ENCODE measurements at places on chromosomes 4 and X.

DNA sequence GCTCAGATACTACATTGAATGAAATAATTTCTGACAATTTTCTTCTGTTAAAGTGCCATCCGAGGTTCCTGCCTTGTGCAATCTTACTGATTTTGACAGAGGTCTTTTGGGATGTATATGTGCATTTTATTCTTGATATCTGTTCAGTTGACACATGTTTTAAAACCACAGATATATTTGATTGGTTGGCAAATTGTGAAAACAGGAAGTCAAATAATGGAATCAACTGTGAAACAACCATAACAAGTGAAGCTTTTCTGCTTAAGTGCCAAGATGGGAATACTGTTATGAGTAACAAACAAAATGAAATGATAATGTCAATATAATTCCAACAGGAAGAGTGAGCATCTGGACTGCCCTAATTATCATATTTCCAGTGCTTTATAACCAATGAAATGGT is 84.9 kb upstream of the TET2 start:
- DNase-seq = peak; percentile 50

DNA sequence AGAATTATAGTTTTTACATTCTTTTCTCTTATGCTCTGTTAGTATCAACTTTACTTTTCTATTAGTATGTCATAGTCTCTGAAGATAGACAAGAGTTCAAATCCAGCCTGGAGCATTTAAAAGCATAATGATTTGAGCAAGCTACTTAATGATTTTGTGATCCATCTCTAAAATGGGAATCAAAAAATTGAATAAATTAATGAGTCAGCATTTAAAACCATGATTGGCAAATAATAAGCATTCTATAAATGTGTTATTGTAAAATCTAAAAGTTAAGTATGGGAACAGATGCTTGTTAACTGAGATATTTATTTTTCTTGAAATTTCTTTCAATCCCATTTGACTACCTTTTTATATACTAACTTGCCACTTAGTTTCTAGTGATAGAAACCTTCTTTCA is 391.6 kb downstream of the PCDH7 start:
- no peak for DNase-seq

GRCh38 chr4:54322818-54323417 is 93.8 kb downstream of the PDGFRA start:
- peak; percentile 97 for DNase-seq

- no peak for DNase-seq
Observed at GRCh38 chrX:16462912-16463311, 187.0 kb upstream of the S100G start.

DNA sequence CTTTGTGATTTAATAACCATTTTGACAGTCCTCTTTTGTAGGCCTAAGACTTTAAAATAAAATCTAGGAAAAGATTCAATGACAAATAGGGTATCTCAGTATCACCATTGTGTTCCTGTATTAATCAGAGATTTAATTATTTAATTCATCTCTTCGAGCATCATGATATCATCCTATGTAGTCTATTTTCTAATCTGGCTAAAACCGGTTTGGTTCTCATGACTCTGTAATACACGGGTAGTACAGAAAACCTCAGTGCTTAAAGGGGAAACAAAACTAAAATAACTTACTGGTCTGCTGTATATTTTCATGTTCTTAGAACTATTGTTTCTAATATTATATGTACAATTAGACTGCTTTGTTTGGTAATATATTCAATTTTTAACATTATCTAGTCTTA is 23.7 kb upstream of the FBXW7 start:
- no peak for DNase-seq

- DNase-seq = no peak
Observed at GRCh38 chrX:8714164-8714563, 17.8 kb downstream of the ANOS1 start.

GRCh38 chrX:130081421-130082045 is 28.8 kb downstream of the ELF4 start:
- no peak for DNase-seq

DNA sequence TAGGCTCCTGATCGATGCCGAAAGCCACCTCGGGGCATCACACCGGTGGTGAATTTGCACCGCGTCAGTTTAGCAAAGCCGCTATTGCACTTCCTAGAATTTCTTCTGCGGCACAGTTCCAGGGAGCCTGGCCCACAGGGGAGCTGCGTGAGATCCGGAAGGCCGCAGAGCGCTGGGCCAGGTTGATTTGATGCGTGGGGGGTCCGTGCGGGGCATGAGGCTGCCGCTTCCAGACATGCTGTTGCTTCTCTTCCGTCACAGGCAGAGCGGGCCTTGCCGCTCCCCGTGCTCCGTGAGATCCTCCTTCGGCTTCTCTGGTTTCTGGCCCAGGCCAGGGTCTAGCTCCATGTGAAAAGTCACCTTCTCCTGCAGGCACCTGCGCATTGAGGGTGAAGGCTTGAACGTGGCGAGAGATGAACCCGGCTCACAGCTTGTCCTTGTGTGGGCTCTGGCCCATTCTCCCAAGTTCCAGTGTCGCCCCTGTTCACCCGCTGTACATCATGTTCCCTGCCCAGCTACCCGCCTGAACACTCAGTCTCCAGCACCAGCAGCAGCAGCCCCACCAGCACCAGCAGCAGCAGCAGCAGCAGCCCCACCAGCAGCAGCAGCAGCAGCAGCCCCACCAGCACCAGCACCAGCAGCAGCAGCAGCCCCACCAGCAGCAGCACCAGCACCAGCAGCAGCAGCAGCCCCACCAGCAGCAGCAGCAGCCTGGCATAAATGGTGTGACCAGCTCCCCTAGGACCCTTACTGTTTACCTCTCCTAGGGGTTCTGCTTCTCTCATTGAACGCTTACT is 131.2 kb downstream of the TRIML1 start:
- DNase-seq = no peak

DNA sequence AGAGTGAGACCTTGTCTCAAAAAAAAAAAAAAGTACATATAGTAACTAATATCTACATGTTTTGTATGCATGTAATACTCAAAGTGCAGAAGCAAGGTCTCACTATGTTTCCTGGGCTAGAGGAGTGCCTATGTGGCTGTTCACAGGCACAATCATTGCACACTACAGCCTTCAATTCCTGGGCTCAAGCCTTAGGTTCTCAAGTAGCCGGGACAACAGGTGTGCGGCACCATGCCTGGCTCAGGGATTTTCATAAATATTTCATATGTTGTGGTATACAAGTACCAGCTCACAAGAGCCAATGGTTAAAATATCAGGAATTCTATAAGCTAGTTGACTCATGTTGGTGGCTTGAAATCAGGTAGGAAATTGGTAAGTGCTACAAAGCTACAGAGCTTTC is 94.8 kb downstream of the LARP7 start:
- DNase-seq = no peak

DNA sequence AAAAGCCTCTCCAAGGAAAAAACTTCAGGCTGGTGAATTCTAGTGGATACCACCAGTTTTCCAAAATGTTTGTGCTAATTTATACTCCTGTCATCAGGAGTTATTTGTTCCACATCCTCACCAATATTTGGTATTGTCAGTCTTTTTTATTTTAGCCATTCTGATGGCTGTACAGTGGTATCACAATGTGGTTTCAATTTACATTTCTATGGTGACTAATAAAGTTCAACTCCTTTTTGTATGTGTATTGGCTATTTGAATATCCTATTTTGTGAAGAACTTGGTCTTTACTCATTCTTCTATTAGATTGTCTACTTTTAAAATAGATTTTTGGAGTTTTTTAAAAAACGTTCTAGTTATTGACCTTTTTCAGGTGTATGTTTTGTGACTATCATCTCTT is 33.0 kb upstream of the FRAS1 start:
- DNase-seq = no peak

DNA sequence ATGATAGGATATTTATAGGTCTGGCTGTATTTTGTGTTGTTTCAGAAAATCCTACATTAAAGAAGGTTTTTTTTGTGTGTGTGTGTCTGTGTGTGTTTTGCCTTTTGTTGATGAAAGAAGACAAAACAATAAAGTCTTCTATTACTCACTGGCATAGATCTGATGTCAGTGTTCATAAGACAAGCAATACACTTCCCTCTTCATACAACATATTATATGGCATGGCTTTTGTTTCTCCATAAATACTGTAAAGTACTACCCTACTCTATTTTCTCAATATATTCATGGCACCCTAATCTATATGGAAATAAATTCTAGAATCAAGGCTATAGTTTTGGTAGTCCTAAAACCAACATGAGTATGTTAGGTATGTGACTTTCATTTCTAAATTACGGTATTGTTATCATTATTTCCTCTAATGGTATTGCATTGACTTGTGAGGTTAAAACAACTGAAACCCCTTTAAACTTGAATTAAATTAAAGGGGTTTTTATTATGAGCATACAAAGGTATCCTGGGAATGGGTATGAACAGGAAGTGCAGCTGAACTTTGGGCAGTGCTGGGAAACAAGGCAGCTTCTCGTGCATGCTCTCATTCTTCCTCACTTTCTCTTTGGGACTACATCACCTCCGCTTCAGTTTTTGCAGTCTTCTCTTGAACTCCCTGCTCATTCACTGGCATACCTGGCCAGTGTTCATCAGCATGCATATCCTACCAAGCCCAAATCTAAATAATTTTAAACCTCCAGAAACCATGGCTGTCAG is 70.5 kb upstream of the PRSS48 start:
- DNase-seq = no peak

- DNase-seq = no peak
Observed at GRCh38 chr4:105389167-105389566, 84.7 kb downstream of the PPA2 start.

DNA sequence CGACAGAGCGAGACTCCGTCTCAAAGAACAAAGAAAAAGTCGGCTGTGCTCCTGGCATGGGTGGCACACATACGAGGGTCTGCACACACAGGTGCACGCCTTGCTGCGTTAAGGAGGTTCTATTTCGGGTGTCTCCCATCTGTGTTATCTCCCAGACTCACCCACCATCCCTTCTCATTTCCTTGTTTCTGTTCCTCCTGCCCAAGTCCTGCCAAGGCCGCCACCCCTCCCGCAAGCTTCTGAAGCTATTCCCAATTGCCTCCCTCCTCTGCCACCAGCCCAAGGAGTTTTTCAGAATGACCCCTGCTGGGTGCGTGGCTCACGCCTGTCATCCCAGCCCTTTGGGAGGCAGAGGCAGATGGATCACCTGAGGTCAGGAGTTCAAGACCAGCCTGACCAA is 6.0 kb upstream of the IL3RA start:
- DNase-seq = no peak

DNA sequence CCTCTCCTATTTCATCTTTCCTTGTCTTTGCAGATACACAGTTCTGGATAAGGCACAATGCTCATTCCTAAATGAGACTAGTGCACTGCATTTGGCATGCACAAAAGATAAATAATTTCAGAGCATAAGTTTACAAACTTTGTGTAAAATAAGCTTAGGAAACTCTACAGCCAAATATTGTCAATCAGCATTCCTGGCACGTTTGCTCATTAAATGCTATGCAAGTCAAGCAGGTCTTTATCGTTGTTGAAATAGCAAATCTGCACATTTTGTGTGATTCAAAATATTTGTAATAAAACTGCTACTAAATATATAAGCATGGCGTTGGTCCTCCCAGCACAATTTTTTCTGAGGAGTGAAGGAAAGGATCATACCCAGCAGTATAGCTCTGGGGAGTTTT is 322.1 kb upstream of the NOCT start:
- DNase-seq = no peak

DNA sequence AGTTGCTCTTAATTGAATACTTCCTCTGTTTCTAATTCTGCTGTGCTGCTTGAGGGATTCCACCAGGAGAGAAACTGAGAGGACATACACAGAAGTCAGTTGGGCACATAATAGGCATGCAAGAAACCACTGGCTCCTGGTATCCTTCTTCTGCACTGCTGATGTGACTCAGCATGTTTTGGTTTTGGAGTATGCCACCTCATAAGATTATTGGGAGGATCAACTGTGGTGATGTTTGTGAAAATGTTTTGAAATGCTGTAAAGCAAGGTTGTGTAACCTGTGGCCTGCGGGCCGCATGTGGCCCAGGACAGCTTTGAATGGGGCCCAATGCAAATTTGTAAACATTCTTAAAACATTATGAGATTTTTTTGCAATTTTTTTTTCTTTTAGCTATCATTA is 119.6 kb downstream of the GATB start:
- no peak for DNase-seq

DNA sequence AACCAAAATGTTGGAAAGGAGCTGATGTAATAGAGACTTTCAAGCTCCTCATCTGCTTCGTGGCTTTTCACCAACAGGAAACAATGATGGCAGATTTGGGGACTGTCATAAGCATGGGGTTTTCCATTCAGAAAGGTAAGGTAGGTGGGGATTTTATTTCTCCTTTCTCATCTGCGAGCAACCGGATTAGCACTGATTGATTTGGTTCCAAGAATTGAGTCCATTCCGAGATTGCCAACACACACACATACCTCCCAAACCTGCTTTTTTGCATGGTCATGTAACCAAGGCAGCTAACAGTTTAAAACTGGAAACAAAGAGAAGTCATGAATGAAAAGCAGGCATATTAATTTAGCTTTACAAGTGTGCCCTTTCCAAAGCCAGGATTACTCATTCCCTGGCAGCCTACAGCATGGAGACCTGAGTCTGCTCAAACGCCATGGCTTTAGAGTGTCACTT is 63.0 kb upstream of the LNX1 start:
- no peak for DNase-seq

- DNase-seq = no peak
Observed at GRCh38 chr4:34643476-34643875, 1600.8 kb downstream of the ARAP2 start.

- peak; percentile 92 for DNase-seq
Observed at GRCh38 chr4:99821918-99822503, 5.4 kb downstream of the DAPP1 start.

DNA sequence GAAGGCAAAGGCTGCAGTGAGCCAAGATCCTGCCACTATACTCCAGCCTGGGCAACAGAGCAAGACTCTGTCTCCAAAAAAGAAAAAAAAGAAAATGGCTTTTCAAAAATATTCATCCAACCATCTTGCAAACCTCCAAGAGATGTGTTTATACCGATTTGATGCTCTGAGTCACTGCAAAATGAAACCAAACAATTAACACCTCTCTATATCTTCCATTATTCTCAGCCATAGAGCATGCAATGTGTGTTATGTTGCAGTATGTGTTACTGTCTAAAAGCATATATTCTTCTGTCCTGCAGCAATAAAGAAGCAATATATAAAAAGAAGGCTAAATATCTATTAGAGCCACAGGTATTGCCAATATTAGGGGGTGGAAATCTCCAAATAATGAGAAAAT is 51.4 kb downstream of the ARAP2 start:
- no peak for DNase-seq

DNA sequence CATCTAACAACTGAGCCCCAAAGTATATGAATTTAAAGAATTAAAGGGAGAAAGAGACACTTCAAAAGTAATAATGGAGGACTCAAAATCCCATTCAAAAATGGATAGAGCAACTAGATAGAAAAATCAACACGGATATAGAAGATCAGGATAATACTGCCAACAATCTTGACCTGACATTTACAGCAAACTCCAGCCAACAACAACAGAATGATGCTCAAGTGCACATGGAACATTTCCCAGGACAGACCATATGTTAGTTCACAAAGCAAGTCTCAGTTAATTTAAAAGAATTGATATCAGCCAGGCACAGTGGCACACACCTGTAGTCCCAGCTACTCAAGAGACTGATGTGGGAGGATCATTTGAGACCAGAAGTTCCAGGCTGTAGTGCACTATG is 72.0 kb upstream of the SMARCAD1 start:
- no peak for DNase-seq
